ENCODE measurements at places on chromosomes 2 and 18. TPM values are rescaled to one million over a fixed set of nuclear protein-coding genes. Genes with fewer than 3 reads are reported as not detected.

DNA sequence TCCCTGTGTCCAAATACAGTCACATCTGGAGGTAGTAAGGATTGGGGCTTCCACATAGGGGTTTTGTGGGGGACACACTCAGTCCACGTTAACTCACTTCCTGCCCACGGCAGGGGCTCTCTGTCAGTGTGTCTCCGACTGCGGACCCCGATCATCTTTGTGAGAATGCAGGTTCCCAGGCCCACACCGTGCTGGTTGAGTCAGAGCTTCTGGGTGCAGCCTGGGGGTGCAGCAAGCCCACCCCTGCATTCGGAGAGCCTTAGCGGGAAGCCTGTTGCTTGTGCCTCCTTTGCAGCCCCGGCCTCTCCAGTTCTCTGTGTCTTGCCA, 28.0 kb downstream of the HPCAL1 start:
- DNase-seq = no peak

DNA sequence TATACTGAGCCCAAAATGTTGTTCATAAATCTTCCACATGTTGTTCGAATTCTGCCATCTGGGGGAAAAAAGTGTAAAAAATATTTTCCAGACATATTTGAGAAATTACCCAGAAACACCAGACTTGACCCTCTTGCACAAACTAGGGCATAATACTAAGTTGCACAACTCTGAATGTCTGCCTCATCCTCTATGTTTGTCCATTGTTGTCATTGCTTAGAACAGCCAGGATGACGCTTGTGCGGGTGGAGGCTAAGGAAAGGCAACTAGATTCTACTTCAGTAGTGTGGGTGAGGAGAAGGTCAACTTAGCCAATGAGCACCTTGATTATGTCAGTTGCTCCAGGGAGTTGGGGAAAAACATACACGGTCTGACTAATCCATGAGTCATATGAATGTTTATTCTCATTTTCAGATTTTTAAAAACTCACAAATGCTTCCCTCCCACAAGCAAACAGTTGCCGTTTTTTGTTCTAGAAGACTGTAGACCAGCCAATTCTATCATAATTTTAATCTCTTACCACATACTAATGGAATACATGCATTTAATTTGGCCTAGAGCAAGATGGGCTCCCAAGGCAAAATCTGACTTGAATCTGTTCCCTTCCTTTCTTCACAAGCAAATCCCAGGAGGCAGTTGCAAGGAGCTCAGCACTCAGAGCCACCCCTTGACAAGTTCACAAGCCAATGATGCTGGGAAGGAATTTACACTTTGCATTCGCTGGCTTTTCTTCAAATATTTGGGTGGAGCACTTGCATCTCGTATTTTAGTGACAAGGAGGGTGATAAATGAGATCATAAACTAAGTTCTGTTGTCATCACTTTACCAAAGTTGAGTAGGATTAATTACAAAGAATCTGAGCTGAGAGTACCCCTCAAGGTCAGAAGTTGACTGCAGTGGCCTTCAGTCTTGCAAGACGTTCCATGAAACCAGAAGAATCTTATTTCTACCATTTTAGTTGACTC, 163.2 kb upstream of the TWIST2 start:
- DNase-seq = no peak

The CPLX4 gene
- not detected for total RNA-seq

DNA sequence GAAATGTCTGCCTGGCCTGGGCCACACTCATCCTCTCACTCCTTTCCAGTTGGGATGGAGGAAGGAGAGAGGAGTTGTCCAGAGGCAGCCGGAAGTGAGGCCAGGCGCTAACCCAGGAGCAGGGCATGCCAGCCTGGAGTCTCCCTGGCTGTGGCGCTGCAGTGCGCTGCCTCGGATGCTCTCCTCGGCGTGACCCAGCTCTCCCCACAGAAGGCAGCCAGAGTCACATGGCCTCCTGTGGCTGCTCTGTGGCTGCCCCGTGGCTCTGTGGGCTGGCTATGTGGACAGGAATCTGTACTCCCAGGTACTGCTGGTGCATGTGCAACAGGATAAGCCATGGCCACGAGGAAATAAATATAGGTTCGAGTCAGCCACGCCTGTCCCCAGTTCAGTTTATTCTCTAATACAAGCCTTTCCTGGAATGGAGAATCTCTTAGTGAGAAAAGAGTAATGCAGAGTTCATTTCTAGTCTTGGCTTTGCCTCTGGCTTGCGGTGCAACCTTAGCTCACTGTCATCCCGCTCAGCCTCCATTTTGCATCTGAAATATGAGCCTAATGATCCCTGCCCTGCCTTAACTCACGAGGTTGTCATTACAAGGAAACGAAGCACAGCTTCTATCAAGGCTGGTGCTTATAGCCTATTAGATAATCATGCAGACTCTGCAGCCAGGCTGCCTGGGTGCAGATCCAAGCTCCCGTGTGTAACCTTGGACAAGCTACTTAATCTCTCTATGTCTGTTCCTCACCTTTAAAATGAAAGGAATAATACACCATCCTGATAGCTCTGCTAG, 106.3 kb downstream of the ANTXR1 start:
- no peak for DNase-seq

The GULP1 gene
- 3.0 TPM for total RNA-seq

GRCh38 chr18:63951302-63951705, 2.2 kb downstream of the HMSD start:
- no peak for DNase-seq

DNA sequence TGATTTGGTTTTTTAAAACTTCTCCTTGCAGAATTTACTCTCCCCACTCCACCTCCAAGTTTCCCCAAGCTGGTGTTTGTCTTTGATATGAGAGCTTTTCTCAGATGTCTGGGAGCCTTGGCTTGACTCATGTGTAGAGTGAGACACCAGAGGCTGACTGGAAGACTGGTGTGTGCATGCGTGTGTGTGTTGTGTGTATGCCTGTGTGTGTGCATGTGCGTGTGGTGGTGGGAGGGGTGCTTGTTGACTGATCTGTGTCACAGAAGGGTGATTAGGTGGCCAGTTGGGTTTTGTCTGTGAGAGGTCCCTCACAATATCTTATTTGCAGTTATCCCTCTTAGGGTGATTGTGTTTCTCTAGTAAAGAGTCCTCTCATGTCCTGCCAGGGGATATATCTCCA, 50.5 kb upstream of the HPCAL1 start:
- DNase-seq = no peak

DNA sequence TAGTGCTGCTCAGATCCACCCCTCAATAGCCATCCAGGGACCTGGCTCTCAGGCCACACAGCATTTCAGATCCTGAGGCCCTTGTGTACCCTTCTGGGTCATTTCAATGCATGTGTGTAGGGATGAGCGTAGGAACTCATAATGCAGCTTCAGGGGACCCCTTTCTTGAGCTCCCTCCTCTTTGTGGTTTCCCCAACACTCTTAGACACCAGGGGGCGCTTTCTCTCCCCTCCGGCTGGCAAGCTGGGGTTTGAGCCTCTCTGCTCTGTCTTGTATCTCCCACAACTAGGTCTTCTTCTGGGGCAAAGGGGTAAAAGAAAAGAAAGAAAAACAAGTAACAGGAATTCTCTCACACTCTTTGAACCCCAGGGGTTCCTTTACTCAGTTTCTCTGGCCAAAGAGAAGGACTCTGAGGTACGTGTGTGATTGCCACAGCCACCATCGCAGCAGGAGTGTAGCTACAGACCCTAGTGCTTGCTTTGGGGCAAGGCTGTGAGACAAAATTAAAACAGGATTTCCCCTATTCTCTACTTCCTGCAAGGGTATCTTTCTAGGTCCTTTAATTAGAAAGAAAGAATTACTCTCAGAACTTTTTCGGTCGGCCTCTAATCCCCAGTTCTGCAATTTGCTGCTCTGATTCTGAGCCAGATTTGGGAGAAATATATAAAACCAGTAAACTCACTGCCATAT, 38.0 kb downstream of the CABYR start:
- peak; percentile 29 for DNase-seq

- DNase-seq = no peak
Observed at GRCh38 chr2:174337337-174338146, 2.8 kb downstream of the SP9 start.

- DNase-seq = no peak
Observed at GRCh38 chr18:80194874-80195570, 52.3 kb downstream of the PARD6G start.

GRCh38 chr18:45335282-45336043, 279.8 kb upstream of the SLC14A2 start:
- DNase-seq = no peak

- no peak for DNase-seq
Observed at GRCh38 chr2:28411166-28411755, 18.6 kb downstream of the FOSL2 start.

DNA sequence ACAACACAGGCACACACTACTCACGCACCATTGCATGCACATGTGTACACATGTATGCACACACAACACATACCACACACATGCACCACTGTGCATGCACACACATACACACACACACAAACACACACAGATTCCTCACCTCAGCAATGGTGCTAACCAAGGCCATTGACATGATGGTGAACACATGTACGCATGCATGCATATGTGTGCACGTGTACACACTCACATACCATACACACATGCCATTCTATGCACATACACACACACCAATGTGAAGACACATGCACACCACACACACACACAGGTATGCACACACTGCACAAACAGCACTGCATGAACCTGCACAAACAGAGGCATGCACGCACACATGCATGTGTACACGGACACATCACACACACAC, 976.0 kb downstream of the DCDC2C start:
- no peak for DNase-seq

- DNase-seq = no peak
Observed at GRCh38 chr2:173874894-173875237, 90.3 kb downstream of the SP3 start.

DNA sequence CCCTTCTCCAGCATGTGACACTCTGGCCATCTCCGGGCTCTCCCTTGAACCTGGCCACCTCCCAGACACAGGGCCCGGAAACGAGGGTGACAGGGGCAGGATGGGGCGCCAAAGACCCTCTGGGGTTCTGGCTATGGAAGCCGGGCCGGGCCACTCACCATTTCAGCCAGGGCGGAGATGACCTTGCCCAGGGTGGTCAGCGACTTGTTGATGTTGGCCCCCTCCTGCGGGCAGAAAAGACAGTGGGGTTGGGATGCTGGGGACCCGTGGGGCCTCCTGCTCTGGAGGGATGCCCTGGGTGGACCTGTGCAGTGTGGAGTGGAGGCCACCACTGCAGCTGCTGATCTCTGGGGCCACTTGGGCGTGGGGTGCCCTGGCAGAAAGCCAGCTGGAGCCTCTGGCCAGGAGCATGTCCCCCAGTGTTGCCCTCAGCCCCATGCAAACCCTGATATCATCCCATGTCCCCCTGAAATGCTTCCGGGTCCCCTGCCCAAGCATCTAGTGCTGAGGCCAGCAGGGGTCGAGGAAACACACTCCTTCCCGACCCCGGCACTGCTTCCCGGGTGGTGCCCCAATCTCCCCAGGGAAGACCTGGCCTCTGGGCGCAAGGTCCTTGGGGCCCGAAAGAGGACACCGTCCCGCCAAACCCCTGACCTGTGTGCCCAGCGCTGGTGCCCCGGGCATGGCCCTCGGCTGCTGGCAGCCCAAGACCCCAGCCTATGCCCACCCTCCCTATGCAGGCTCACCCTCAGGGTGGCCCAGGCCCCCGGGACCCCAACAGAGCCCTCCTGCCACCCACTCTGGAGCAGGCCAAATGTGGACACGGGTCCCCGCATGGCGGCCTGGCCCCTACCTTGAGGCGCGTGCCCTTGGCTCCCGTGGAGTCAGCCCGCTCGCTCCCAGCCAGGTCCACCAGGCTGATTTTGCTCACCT, 36.9 kb downstream of the KIF1A start:
- peak; percentile 6 for DNase-seq

- DNase-seq = no peak
Observed at GRCh38 chr18:25167612-25168410, 184.2 kb downstream of the ZNF521 start.

The PECR gene
- 3.5 TPM for total RNA-seq

The SCN7A gene
- 12.8 TPM for total RNA-seq

GRCh38 chr2:235419996-235420395, 73.8 kb upstream of the AGAP1 start:
- DNase-seq = no peak

- no peak for DNase-seq
Observed at GRCh38 chr2:197356136-197356535, 45.6 kb upstream of the ANKRD44 start.

The RAB6C gene
- total RNA-seq = not detected

GRCh38 chr18:48920408-48921038, 30.2 kb downstream of the SMAD7 start:
- no peak for DNase-seq

DNA sequence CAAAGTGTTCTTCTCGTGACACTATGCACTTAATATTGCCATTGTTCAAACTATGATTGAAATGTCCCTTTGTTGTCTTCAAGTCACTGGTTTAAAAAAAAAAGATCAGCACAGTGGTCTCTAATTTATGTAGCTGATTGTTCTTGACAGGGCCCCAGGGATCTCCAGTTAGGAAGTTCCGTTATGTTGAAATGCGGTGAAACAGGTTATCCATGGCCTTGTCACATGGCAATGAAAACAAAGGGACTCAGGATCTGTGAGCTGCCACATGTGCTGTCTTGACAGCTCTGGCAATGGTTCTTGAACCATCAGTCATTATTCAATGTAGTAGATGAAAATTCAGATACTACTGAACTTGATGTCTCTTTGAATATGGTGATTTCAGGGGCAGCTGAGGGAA, 147.4 kb downstream of the SETBP1 start:
- no peak for DNase-seq

- DNase-seq = no peak
Observed at GRCh38 chr18:40529478-40529877, 1425.6 kb upstream of the PIK3C3 start.

The SH3BP4 gene
- total RNA-seq = 7.4 TPM

- DNase-seq = no peak
Observed at GRCh38 chr2:159860581-159861310, 62.7 kb upstream of the CD302 start.

- no peak for DNase-seq
Observed at GRCh38 chr2:118077636-118078247, 10.5 kb upstream of the INSIG2 start.

The UGT1A5 gene
- total RNA-seq = not detected

- no peak for DNase-seq
Observed at GRCh38 chr18:54950221-54950620, 9.0 kb downstream of the CCDC68 start.

- DNase-seq = no peak
Observed at GRCh38 chr18:2360861-2361260, 210.4 kb downstream of the METTL4 start.

The RAX gene
- not detected for total RNA-seq

The GALR1 gene
- total RNA-seq = 0.02 TPM

The KIF5C gene
- total RNA-seq = 0.47 TPM

The CFAP65 gene
- total RNA-seq = not detected

GRCh38 chr2:81495556-81495955, 1191.0 kb upstream of the LRRTM1 start:
- DNase-seq = no peak

DNA sequence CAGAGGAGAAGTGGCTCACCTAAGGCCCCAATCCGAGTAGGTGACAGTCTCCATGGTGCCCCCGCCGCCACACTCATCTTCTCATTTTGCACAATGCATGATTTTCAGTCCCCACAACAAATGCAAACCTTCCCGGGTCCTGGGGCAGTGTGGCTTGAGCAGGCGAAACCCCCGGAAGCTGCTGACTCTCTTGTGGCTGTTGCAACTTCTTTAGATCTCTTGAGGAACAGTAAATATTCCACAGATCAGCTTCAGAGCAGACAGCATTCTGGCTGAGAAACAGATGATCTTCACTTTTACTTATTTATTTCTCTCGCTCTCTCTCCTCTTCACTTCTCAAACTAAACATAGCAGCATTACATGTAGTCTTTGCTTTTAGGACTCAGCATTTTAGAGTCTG, 51.9 kb downstream of the ASAP2 start:
- no peak for DNase-seq

The CFAP210 gene
- total RNA-seq = not detected
